ENCODE measurements at places on chromosomes 11 and 22. TPM values are rescaled to one million over a fixed set of nuclear protein-coding genes. Genes with fewer than 3 reads are reported as not detected.

DNA sequence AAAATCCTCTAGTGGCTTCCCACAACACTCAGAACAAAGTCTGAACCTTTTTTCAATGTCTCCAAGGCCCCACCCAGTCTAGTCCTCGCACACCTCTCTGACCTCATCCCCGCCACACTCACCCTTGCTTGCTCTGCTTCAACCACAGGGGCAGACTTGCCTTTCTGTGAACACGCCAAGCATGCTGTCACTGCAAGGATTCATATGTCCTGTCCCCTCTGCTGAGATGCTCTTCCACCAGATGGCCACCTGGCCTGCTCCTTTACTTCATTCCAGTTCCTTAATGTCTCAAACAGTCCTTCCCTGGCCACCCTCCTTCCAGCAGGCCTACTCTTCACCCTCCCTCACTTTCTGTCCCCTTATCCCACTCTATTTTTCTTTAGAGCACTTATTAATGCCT is 60.6 kb upstream of the ARHGAP20 start:
- no peak for DNase-seq

- no peak for DNase-seq
Measured at GRCh38 chr11:115146425-115146824, 357.8 kb downstream of the CADM1 start.

- no peak for DNase-seq
Measured at GRCh38 chr11:125930076-125930450, 15.8 kb upstream of the VSIG10L2 start.

KIAA1671 gene
- 7.1 TPM for total RNA-seq

OTOG gene
- total RNA-seq = 0.06 TPM

DHCR7 gene
- 37.0 TPM for total RNA-seq

GRCh38 chr22:46023558-46023981 is 46.6 kb upstream of the WNT7B start:
- no peak for DNase-seq

DNA sequence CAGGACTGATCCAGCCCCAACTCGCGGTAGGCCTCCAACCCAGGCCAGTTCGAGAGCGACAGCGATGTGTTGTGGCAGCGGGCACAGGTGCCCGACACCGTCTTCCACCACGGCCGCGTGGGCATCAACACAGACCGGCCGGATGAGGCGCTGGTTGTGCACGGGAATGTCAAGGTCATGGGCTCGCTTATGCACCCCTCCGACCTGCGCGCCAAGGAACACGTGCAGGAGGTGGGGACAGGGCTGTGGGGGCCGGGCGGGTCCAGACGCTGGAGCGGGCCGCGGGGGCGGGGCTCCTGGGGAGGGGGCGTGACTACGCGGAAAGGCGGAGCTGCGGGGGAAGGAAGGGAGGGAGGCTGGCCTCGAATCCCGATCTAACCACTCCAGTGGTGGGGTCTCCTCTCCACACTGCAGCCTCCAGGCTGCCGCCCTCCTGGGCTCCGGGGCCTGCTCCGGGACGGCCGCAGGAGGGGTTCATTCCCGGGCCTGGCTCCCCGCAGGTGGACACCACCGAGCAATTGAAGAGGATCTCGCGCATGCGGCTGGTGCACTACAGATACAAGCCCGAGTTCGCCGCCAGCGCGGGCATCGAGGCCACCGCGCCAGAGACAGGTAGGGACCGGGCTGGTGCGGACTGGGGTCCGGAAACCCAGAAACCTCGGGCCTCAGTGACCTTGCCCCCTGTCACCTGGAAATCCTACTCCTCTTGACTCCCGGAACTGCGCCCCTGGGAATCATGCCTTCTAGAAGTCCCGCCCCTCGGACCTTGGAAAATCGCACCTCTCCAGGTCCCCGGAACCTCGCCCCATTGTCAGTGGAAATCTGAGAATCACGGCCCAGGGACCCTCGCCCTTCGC is 14.9 kb downstream of the TMEM258 start:
- DNase-seq = no peak

- DNase-seq = no peak
Measured at GRCh38 chr22:23581260-23581650, 1.2 kb upstream of the IGLL1 start.

ZNF280B gene
- total RNA-seq = 3.1 TPM

HDHD5 gene
- total RNA-seq = 38.4 TPM

DNA sequence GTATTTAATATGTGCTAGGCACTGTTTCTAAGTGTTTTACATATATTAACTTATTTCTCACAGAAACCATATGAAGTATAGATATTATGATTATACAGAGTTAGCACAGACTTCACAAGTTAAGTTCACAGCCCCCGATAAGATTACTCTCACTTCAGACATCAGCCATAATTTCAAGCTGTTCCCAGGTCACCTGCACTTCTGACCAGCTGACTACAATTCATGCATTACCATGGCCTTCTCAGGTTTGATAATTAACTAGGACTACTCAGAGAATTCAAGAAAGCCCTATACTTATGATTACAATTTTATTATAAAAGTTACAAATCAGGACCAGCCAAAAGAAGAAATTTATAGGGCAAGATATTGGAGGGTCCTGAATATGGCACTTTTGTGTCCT is 68.2 kb upstream of the RRM1 start:
- no peak for DNase-seq

DNA sequence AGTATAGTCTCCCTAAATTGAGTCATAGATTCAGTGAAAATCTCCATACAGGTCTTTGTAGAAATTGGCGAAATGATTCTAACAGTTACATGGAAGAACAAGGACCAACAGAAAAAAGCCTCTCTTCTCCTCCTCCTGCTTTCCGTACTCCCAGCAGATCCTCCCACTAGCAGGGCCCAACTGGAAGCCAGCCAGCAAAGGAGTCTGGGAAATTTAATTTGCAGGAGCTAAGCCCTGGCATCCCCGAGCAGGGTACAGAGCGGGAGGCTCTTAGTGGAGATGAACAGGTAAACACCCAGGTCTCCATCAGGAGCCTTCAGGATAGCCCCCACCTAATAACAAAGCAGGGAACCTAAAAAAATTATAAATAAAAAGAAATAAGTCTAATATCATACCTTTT is 1473.8 kb downstream of the TBC1D22A start:
- DNase-seq = no peak

DNA sequence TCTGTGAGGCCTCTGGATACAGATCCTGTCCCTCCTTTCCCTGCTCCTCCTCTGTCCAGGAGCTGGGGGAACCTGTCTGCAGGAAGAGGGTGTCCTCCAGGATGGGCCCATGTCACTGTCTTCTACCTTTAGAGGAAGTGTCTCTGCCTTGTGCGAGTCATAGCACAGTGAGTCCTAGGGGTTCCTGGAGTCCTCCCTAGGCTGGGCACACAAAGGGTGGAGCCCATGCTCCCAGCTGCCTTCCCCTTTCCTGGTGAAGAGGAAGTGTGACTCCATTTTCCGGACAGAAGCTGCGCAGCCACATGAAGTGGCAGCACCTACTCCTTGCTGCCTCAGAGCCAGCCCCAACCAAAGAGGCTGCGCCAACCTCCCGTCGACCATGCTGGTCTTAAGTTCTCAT is 112.2 kb downstream of the CTTN start:
- no peak for DNase-seq

HTR3A gene
- total RNA-seq = not detected

OR56A1 gene
- total RNA-seq = not detected

DNA sequence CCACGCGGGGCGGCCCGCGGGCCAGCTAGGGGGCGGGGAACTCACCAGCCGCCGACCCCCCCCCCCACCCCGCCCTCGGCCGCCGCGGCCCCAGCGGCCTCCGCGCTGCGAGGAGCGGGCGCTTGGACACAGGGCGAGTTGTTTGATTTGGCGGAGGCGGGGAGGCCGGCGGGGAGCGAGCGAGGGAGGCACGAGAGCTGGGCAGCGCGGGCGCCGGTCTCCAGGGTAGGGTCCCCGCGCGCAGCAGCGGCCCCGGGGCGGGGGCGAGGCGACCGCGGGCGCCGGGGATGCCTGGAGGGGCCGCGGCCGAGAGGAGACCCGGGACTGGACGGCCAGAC is 64.4 kb downstream of the NAV2 start:
- DNase-seq = no peak

TUBGCP6 gene
- 10.7 TPM for total RNA-seq

DNA sequence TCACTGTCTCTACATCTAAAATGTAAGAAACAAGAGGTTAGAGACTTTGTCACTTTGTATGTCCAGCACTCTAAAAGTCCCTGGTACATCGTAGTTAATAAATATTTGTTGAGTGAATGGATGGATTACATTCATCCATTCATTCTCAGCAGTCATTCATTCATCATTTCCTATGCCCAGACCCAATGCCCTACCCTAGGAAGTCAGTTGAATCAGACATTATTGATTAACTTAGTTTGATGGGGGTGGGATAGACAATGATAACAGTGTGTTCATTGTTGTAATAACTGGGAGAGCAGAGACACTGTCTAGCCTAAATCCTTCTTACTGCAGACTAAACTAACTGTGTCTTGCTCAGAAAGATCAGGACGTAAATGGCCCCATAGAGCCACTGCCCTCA is 1.2 kb upstream of the CENPM start:
- no peak for DNase-seq

GRCh38 chr11:70407121-70407520 is 8.8 kb downstream of the CTTN start:
- DNase-seq = no peak

DPAGT1 gene
- 42.1 TPM for total RNA-seq

USP2 gene
- total RNA-seq = 0.27 TPM

IGF2 gene
- total RNA-seq = 0.15 TPM

DNA sequence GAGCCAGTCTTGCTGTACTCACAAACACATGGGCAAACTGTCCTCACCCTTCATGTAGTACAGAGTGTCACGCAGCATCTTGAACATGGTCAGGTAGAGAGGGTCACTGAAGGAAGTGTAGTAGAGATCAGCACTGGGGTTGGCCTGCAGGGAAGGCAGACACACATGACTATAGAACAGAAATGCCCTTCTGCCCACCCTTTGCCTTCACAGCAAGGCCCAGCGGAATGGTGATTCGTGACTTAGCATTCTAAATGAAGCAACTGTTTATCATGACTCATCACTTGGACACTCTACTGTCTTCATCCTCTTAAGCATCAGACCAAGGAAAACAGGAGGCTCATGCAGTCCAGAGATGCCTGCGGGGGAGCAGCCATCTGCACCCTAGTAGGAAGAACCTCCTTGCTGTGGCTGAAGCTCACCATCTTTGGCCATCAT is 33.4 kb downstream of the SERPIND1 start:
- peak; percentile 49 for DNase-seq

TMEM109 gene
- total RNA-seq = 38.1 TPM

- no peak for DNase-seq
Measured at GRCh38 chr22:36009085-36009484, 19.5 kb downstream of the RBFOX2 start.

GRCh38 chr11:2904153-2905052 is 18.8 kb upstream of the CDKN1C start:
- no peak for DNase-seq

- DNase-seq = no peak
Measured at GRCh38 chr11:118612378-118612777, 5.0 kb downstream of the PHLDB1 start.

DNA sequence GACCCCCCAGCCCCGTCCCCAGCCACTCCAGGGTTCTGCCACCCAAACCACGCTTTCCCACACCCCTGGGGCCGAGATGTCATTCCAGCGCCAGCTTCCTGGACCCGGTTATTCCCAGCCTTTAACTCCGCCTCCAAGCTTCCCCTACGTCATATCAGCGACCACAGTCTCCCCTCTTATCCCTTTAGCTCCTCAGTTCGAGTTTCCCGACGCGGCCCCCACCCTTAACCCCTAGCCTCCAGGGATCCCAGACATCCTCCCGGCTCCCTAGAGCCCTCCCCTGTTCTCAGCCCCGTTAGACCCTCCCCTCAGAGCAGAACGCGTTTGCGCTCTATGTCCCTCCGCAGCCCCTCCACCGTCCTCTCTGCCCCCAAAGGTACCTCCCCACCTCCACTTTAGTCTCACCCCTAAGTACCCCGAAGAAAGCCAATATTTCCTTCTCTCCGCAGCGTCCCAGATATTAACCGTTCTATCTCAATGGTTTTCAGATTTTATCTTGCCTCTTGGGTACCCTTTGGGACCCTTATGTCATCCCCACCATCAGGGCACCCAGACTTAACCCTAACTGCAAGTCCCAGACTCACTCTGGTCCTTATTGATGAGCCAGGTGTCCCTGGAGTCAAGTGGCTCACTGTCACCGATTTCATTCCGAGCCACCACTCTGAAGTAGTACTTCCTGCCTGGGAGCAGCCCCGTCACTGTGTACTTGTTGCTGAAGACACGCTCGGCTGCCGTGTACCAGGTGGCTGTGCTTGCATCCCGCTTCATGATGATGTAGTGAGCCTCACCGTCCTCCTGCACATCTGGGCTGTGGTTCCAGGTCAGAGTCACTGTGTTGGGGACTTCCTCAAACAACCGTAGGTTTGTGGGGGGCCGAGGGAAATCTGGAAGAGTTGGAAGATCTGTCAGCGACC is 8.0 kb downstream of the TMEM86A start:
- DNase-seq = no peak

- DNase-seq = no peak
Measured at GRCh38 chr11:118618115-118618990, 10.9 kb downstream of the PHLDB1 start.

DNA sequence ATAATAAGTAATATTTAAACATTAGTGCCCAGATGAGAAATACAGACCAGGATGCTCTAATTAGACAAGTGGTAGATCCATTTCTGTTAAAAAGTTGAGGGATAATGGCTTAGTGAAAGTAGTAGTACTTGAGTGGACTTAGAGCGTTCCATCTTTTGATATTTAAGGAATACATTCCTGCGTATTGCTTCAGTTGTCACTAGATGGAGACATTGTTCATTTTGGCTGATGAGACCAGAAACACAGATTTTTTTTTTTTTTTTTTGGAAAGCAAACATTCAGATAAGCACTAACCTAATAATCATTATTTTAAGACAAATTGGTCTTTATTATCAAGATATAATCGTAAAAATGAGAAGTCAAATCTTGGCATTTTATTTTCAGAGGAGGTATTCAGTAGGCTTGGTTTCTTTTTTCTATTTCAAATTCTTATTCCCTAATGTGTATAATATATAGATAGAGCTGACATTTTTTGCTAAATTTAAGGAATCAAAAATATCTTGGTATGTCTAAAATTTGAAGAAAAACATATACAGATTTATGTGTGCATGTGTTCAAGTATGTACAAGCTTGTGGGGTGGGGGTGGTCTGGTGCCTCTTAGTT is 92.9 kb downstream of the DYNC2H1 start:
- DNase-seq = peak; percentile 29

Measured in NCI-H460 (cell line).